ENCODE measurements at places on chromosomes 3 and 15.
A peak's percentile ranks its signal among the peaks of the same experiment; 100 is the strongest.

DNA sequence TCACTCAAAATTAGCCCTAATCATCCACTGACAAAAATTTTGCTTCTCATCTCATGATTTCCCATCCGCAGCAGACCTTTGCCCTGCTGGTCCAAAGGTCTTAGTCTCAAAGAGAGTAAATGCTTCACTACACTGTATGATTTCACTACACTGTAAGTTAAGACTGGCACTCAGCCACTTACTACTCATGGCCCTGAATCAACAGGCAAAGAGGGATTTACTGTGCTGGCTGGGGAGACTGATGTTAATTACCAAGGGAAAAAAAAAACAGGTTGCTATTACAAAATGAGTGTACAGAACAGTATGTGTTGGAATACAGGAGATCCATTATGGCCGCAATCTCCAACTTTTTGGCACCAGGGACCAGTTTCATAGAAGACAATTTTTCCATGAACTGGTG, 214.8 kb downstream of the ZMAT3 start:
- DNase-seq: no peak

GRCh38 chr3:119911748-119912147, 129.8 kb downstream of the NR1I2 start:
- no peak for DNase-seq

DNA sequence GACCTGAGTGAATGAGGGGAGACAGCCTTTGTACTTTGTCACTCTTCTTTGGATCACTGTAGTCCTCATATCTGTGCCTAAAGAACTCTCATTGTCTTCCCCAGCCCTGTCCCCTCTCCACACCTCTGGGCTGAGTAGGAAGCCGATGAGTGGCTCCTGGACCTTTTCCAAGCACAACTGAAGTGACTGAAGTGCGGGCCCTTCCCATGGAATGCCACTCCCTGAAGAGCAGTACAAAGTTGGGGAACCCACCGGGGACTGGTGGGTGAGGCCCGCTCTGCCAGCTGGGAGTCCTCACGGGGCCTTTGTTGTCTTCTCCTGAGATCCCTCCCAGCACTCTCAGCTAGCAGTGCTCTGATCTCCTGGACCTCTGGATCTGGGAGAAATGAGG, 90.1 kb downstream of the AAGAB start:
- no peak for DNase-seq

DNA sequence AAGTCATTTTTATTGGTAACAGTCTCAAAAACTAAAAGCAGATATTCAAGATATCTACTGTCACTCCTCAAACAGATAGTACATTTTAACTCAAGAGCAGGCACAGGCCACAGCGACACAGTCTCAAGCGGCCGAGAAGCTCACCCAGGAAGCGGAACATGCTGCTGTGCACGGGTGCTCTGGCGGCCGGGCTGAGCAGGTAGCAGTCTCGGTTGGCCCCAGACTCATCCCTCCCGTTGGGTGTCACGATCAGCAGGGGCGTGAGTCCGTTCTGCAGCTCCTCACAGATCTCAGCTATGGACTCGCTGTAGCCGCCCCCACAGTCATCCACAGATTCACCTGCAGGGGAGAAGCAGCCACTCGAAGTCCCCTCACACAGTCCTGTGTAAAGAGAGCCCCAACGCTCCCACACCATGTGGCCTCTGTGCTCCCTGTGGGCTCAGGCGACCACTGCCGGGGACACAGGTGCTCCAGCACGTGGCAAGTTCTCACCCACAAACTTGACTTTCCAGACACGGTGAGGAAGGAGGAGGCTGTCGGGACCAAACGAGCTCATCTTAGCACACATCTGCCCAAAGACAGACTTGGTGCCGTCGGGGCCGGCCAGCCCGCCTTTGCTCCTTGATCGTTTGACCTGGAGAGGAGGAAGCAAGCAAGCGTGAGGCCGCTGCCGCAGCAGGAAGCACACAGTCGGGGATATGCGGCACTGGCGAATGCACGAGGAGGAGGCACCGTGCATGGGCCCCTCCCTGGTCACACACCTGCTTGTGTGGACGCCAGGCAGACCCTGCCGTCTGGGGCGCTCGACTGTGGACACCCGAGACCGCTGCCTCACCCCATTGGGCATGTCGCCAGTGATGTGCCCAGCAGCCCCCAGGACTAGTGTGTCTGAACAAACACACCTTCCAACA, 17.7 kb upstream of the OCA2 start:
- DNase-seq: no peak

GRCh38 chr3:24195504-24196230, 250.6 kb downstream of the NR1D2 start:
- peak; percentile 28 for DNase-seq

GRCh38 chr3:16478516-16478915, 35.0 kb downstream of the RFTN1 start:
- no peak for DNase-seq

DNA sequence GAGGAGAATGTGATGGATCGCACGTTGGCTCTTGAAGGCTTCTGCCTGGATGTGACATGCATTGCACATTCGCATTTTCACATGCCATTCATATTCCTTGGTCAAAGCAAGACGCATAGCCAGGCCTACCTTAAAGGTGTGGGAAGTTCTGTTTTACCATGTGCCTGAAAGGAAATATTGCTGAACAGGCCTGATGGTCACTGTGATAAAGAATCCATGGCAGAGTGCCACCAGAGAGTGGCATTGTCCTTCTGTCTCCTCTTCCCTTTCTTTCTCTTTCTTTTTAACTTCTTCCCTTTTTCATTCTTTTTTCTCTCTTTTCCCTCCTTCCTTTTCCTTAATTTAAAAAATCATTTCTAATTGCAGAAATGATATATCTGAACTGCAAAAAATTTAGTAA, 15.9 kb upstream of the MITF start:
- no peak for DNase-seq

GRCh38 chr3:78257951-78258530, 1218.1 kb downstream of the ROBO2 start:
- peak; percentile 10 for DNase-seq

DNA sequence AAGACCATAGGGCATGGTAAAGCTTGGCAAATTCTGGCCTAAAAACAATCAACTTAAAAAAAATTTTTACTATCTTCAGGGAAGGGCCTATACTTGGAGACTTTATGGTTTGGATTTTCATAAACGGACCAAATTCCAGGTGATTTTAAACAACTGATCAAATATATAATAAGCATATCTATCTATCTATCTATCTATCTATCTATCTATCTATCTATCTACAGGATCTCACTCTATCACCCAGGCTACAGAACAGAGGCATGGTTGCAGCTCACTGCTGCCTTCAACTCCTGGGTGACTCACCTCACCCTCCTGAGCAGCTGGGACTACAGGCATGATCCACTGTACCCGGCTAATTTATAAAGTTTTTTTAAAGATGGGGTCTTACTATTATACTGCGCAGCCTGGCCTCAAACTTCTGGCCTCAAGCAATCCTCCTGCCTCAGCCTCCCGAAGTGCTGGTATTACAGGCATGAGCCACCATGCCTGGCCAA, 6.7 kb downstream of the SPPL2A start:
- DNase-seq: no peak

GRCh38 chr3:45962033-45962432, 18.8 kb downstream of the CXCR6 start:
- DNase-seq: no peak

DNA sequence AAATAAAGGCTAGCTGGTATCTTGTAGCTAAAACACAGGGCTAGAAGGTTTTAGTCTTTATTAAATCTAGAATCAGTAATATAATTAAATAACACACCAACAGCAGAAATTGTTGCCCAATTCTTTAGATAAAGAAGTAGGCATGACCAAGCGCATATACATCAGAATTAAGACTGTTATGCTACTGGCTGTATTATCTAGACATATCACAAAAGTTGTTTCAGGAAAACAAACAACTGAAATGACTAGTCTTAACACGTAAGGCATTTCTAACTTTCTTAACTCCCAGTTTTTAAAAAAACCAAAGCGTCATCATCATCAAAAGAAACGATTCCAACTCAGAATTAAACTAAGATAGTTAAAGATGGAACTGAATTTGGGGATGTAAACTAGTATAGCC, 55.4 kb downstream of the EMC4 start:
- DNase-seq: no peak

DNA sequence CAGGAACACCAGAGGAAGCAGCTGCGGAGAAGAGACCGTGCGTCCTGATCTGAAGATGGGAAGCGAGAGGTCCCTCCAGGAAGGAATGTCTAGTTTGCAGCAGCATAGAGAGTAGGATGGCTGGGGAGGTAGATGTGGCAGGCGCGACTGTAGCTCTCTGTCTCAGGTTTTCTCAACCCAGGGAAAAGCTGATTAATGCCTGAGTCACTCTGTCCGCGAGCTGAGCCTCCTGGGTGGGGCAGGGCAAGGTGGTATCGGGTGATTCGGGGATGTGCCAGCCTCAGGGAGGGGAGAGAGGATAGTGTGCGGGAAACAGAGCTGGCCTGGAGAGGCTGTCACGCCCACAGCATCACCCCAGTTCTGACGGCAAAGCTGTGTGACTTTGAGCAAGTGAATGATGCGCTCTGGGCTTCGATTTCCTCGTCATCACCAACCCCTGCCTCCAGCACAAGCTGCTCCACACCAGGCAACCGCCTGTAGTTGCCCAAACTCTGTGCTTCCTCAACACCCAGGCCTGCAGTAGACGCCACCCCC, 28.4 kb downstream of the CPN2 start:
- peak; percentile 63 for DNase-seq

GRCh38 chr15:36644191-36644896, 64.9 kb downstream of the CDIN1 start:
- peak; percentile 58 for DNase-seq

- peak; percentile 28 for DNase-seq
Observed at GRCh38 chr3:127593178-127593577, 2.6 kb upstream of the TPRA1 start.

DNA sequence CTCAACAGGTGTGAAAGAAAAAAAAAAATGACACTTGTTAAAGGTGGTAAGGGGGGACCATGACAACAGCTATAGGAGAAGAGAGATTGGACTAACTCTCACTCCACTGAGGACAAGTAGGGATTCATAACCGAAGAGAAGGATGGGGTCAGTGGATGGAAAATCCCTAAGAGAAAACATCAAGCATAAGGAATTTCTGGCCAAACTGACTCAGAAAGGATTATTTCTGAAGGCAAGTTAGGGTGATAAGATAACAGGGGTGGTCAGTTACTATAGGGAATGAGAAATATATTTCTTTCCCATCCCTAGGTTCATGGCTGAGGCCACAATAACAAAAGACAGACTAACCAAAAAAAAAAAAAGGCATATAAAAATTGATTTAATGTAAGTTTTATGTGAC, 9.5 kb upstream of the RARB start:
- no peak for DNase-seq

DNA sequence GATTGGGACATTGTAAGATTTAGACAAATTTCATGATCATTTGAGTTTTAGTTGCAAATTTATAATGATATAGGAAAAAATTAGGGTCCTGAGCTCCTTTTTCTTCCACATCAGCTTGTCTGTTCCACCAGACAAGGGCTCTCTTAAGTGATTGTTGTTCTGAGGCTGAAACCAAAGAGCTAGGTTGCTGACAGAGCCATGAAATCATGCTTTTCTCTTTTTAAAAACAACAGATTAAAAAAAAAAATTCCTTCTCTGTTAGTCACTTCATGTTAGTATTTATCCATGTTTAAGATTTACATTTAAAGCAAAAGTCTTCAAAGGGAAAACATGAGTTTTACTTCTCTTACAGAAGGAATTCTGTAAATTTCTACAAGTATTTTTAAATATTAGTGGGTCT, 56.8 kb downstream of the ATP2C1 start:
- DNase-seq: no peak

GRCh38 chr15:39785139-39785538, 2.5 kb upstream of the FSIP1 start:
- DNase-seq: no peak

DNA sequence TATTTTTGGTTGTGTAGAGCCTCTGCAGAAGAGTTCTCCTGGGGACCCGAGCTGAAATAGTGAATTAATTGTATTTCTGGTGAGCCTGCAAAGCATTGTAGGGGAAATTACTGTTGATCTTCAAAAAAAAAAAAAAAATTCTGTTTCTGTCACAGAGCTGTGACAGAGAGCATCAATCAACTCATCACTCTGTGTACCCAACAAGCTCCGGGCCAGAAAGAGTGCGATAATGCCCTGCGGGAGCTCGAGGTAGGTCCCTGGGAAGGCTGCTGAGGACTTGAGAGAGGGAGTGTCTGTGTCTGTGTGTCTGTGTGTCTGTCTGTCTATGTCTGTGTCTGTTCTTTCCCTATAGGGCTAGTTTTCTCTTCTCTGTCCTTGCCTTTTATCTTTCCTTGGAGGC, 294.4 kb upstream of the TPM1 start:
- no peak for DNase-seq

- DNase-seq: peak; percentile 3
Observed at GRCh38 chr3:66047311-66048050, 8.8 kb upstream of the MAGI1 start.

DNA sequence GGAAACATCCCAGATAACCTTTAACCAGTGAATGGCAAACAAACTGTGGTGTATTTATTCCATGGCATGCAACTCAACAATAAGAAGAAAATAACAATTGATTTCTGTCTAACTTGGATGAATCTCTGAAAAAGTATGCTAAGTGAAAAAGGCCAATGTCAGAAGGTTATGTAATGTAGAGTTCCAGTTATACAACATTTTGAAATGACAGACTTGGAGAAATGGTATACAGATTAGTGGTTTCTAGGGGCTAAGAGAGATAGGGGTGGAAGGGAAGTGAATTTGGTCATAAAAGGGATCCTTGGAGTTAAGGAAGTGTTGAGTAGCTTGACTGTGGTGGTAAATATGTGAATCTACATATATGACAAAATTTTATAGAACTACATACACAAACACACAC, 269.4 kb upstream of the SUCLG2 start:
- no peak for DNase-seq

DNA sequence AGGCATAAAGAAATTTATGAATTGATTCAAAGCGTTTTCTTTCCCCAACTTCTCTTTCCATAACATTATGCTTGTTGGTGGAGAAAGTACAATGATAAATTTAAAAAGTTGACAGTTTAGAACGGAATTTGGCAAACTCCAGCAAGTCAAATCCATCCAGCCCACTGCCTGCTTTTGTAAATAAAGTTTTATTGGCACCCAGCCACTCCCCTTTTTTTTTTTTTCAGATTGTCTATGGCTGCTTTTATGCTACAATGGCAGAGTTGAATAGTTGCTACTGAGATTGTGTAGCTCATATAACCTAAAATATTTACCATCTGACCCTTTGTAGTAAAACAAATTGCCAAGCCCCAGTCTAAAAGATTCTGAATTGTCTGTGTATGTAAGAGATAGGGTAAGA, 112.8 kb upstream of the RBMS3 start:
- DNase-seq: no peak

GRCh38 chr15:74584204-74584603, 31.4 kb upstream of the CLK3 start:
- no peak for DNase-seq

- no peak for DNase-seq
Observed at GRCh38 chr3:2554656-2555055, 456.0 kb downstream of the CNTN4 start.

DNA sequence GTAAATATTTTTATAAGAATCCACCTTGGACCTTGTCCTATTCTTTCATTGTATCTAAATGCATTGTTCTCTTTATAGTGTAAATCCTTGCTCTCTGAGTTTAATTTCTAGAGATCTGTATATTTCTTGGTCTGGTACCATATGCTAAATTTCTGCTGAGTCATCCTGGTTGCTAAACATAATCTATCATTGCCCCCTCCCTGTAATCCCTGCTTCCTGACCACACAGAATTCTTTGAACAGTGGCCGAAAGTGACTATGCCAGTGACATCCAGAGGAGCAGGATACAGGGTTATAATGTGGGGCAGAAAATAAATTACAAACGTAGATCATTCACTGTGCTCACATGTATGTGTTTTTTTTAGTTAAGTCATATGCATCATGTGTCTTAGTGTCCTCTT, 143.1 kb downstream of the DIPK2A start:
- DNase-seq: peak; percentile 85
